ENCODE measurements at places on chromosomes 13 and 19. TPM values are rescaled to one million over a fixed set of nuclear protein-coding genes. Genes with fewer than 3 reads are reported as not detected.

SYNE4 gene
- total RNA-seq, result 1.8 TPM

DNA sequence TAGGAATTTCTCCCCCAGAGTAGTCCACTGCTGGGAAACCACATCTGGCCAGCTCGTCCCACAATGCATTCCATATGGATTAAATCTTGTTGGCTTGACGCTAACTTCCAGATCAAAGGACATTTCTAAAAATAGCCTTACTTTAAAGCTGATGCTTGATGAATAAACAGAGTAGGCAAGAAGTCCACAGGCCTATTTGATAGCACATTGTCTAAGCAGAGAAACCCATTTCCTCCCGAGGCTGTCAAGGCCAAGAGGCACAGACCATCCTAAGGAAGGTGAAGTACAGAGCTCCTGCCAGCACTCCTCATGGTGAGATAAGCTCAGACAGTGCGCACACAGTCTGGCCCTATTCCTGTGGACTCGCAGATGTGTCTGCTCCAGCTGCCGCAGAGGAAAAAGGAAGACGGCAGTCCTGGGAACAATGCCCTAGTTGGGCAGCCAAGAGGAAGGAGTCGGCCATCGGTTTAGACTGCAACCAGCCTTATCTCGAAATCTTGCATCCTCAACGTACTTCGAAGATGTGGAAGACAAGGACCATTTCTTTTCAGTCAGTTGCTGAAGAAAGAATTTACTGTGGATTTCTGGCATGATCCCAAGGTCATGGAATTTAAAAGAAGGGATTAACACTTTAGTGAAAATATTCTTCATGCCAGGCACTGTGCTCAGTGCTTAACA, 156.8 kb downstream of the RGCC start:
- no peak overlapping the region for H3K4me3 ChIP-seq
- no peak for DNase-seq
- no peaks in the 10 kb centered on the region for H3K27me3 ChIP-seq
- H3K27ac ChIP-seq, result no peak overlapping the region
- peaks cover 14% of the 10 kb centered on the region for H3K36me3 ChIP-seq

DNA sequence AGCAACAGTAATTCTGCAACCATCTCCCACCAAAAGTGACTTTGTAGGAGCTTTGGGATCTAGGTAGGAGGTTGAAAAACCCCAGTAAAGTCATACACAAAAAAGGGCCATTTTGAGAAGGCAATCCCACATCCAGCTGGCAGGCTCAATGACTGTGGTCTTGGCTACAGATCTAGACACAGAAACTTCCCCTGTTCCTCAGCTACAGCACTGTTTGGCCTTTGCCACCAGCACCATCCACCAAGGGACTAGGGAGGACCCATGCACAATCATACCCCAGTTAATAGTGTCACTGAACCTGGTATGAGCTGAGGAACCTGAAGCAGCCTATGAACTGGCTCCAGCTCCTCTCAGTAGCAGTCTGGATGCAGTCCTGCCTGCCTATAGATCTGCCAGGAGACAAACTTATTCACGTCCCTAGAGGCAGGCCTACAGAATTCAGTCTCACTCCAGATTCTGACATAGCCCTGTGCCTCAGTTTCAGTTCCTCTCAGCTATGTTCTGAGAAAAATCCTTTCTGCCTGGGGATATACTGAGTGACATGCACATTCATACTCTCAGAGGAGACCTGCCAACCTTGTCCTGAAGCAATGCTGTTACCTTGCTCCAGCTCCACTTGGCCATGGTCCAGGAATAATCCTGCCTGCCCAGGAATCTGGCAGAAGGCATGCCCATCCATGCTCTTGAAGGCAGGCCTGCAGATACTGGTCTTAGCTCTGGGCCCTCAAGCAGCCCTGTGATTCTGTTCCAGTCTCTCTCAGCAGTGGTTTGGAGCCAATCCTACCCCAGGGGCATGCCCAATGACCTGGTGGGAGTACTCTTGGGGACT, 2048.3 kb upstream of the PCDH20 start:
- DNase-seq, result no peak
- no peak overlapping the region for H3K27ac ChIP-seq
- H3K27me3 ChIP-seq, result no peaks in the 10 kb centered on the region
- no peaks in the 10 kb centered on the region for H3K36me3 ChIP-seq
- H3K4me1 ChIP-seq, result no peaks in the 10 kb centered on the region
- H3K4me3 ChIP-seq, result no peak overlapping the region

DNA sequence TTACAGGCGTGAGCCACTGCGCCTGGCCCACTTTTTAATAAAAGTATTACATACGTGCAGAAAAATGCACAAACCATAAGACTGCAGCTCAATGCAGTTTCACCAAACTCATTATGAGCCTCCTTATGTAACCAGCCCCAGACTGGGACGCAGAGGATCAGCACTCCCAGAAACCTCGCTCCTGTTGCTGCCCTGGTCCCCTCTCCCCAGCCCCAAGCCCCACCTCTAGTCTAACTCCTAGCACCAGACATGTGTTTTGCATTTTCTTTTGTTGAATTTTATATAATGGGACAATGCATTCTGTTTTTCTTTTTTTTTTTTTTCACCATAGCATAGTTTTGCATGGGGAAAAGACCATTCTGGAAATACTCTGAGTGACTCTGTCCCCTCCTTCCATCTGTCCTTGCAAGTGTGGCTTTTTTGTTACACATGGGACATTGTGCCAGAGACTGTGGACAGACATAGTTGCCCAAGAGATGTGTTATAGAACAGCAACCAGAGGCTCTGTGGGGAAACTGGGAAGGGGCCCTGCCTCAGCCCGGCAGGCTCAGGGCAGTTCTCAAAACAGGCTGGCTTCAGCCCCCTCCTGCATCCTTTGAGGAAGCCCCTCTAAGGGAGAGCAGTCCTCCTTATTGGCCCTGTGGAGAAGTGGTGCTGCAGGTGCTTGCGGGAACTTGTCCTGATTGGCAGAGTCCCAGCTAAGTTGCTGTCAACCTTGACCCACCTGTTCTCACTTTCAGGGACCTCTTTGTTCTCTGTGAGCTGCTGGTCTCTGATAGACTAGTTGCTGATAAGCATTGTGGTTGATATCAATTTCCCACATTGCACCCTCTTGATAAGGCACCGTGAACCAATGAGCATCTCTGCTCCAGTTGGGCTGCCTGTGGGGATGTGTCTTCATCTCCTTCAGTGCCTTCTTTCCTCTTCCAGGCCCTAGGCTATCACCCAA, 13.8 kb upstream of the OLFM4 start:
- no peak overlapping the region for H3K27ac ChIP-seq
- peaks cover 14% of the 10 kb centered on the region for H3K27me3 ChIP-seq
- no peak for DNase-seq
- no peak overlapping the region for H3K4me3 ChIP-seq
- H3K4me1 ChIP-seq, result no peaks in the 10 kb centered on the region

DNA sequence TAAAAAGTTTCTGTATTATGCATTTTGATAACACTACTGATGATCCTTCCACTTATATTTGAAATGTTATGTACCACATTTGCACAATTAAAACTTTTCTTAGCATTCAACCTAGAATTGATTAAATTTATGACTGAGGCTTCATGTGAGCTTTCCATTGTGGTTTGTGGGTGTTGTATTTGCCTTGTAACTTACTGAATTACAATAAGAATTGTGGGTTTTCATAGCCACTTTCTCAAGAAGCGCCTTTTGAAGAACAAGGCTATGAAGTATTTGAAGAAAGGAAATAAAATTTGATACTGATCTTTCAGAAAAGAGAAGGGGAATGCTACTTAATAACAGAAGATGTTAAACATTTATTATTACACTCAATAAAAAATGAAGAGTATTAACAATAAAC, 7.0 kb upstream of the TEX26 start:
- H3K4me3 ChIP-seq, result no peak overlapping the region
- no peak for DNase-seq
- peaks cover 6% of the 10 kb centered on the region for H3K4me1 ChIP-seq
- no peak overlapping the region for H3K27ac ChIP-seq
- H3K27me3 ChIP-seq, result peaks cover 39% of the 10 kb centered on the region

DNA sequence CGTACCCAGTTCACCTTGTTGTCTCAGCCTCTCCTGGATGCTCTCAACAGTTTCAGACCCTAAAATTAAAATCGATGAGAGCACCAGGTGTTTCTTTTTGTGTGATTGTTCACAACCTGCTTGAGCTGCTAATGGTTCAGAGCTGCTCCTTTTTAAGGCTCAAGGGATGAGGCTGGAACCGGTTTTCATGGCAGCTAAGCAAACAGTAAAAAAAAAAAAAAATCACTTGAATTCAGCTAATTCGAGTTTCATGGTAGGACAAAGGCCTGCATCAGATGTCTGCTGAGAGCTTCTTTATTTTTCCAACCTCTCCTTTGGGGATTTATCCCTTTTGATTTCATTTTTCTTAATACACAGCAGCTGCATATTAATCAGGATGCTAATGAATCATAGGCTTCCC, 6.5 kb downstream of the SYCE2 start:
- H3K4me1 ChIP-seq, result peaks cover 18% of the 10 kb centered on the region
- DNase-seq, result no peak
- H3K36me3 ChIP-seq, result no peaks in the 10 kb centered on the region
- no peaks in the 10 kb centered on the region for H3K27me3 ChIP-seq

DNA sequence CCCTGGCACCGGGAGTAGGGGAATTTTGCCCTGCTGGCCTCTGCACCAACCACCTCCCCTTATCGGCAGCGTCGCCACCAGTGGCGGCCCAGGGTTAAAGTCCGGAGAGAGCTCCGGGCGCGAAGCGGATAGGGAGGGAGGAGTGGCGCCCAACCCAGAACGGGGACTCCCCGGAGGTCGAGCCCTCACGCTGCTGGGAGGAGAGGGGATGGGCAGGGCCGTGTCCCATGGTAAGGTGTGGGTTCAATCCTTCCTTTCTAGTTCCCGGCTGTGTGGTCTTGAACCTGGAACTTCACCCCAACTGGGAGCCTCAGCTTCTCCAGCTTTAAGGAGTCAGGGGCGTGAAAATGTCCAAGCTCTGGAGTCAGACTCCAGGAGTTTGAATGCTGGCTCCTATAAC, 23.3 kb upstream of the BCL3 start:
- H3K4me3 ChIP-seq, result no peak overlapping the region
- H3K36me3 ChIP-seq, result peaks cover 3% of the 10 kb centered on the region
- peaks cover 16% of the 10 kb centered on the region for H3K4me1 ChIP-seq
- no peak for DNase-seq

- no peaks in the 10 kb centered on the region for H3K27me3 ChIP-seq
- H3K36me3 ChIP-seq, result no peaks in the 10 kb centered on the region
- no peaks in the 10 kb centered on the region for H3K4me1 ChIP-seq
- no peak overlapping the region for H3K4me3 ChIP-seq
- DNase-seq, result no peak
Observed at GRCh38 chr13:101955764-101956163, 446.1 kb downstream of the FGF14 start.

- H3K4me1 ChIP-seq, result peaks cover 56% of the 10 kb centered on the region
- no peak for DNase-seq
- peak overlapping the region; percentile 95 for H3K27ac ChIP-seq
- H3K27me3 ChIP-seq, result peaks cover under 1% of the 10 kb centered on the region
- H3K36me3 ChIP-seq, result peaks cover 3% of the 10 kb centered on the region
Observed at GRCh38 chr19:43783636-43784035, 2.9 kb upstream of the KCNN4 start.

DNA sequence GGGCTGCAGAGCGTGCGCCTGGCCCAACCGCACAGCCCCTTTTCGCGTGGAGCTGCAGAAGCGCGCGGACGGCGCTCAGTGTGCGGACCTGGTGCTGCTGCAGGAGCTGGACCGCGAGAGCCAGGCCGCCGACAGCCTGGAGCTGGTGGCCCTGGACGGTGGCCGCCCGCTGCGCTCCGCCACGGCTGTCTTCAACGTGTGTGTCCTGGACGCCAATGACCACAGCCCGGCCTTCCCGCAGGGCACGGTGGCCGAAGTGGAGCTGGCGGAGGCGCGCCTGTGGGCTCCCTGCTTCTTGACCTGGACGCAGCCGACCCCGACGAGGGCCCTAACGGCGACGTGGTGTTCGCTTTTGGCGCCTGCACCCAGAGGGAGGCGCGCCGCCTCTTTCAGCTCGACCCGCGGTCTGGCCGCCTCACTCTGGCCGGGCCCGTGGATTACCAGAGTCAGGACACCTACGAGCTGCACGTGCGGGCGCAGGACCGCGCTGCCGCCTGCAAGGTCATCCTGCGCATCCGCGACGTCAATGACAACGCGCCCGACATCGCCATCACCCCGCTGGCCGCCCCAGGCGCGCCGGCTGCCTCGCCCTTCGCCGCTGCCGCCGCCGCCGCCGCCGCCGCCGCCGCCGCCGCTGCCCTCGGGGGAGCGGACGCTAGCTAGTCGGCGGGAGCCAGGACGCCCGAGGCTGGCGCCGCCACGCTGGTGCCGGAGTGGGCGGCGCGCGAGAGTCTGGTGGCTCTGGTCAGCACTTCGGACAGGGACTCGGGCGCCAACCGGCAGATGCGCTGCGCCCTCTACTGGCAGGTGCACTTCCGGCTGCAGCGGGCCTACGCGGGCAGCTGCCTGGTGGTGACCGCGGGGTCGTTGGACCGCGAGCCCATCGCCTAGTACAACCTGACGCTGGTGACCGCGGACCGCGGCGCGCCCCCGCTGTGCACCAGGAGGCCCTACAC, 172.2 kb downstream of the OLFM4 start:
- H3K27me3 ChIP-seq, result peaks cover 23% of the 10 kb centered on the region
- H3K36me3 ChIP-seq, result no peaks in the 10 kb centered on the region
- no peak for DNase-seq
- H3K27ac ChIP-seq, result no peak overlapping the region

- peaks cover 2% of the 10 kb centered on the region for H3K36me3 ChIP-seq
- no peak overlapping the region for H3K27ac ChIP-seq
- H3K4me3 ChIP-seq, result no peak overlapping the region
- H3K27me3 ChIP-seq, result peaks cover 6% of the 10 kb centered on the region
Observed at GRCh38 chr13:50676602-50677001, 166.9 kb downstream of the DLEU7 start.

DNA sequence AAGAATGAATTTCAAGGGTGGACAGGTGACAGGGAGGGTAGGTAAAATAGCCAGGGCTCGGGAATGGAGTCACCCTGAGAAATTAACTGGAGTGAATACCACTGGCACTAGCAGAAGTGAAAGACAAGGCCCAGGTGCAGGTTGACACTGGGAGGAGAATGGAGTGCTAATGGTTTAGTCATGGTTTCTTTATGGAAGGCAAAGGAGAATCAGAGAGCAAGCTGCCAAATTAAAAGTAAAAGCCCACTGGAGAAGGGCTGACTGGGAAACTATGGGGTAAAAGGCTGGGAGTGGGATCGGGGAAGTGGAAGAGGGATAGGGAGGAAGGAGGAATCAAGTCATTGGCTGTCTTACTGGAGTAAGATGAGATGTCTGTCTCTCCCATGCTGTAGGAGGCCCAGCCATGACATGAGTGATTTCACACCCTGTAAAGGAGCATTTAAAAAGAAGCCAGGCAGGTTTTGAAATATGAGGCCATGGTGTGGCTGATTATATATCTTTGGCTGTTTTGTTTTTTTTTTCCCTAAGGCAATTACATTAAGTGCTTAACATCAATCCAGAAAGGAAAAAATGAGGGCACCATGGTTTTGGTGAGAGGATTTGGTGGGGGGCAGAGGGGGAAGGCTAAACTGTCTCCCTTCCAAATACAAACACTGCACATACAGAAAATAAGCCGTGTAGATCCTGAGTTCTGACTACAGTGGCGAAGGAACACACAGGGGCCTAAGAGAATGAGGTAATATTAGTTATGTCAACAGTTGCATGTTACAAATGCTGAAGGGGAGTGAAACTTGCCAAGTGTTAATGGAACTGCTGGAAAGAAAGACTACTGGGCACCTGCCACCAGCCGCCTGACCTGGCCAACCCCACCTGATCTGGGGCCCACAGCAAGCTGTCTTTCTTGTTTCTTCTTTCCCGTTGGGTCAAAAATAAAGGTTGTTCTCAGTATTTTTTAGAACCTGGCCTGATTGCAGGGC, 183.5 kb upstream of the TSC22D1 start:
- H3K36me3 ChIP-seq, result no peaks in the 10 kb centered on the region
- no peaks in the 10 kb centered on the region for H3K27me3 ChIP-seq
- no peak overlapping the region for H3K4me3 ChIP-seq
